ENCODE measurements at places on chromosomes 13 and 19. TPM values are rescaled to one million over a fixed set of nuclear protein-coding genes. Genes with fewer than 3 reads are reported as not detected.

- H3K36me3 ChIP-seq: no peaks in the 10 kb centered on the region
- peaks cover 59% of the 10 kb centered on the region for H3K27me3 ChIP-seq
- no peaks in the 10 kb centered on the region for H3K4me1 ChIP-seq
- no peak overlapping the region for H3K27ac ChIP-seq
- no peak for DNase-seq
- no peak overlapping the region for H3K4me3 ChIP-seq
Measured at GRCh38 chr19:50829801-50830200, 3.6 kb downstream of the KLK15 start.

DNA sequence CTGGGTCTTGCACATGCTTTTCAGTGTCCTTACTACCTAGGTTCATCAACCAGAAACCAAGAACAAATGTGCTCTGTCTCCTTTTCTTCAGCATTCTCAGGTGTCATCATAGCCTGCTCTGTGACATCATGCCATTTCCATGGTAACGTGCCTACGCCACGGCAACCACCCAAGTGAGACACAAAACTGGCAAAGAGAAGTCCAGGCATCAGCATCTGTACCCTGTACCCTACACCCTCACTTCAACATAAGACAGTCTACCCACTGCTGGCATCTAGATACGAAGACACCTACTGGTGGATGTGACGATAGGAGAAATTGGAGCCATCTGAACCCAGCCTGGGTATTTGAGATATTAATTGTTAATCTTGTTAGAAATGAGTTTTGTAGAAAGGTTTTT lies 13.3 kb downstream of the ZC3H4 start:
- H3K27ac ChIP-seq: no peak overlapping the region
- H3K27me3 ChIP-seq: no peaks in the 10 kb centered on the region
- no peak overlapping the region for H3K4me3 ChIP-seq
- peak; percentile 32 for DNase-seq
- peaks cover 16% of the 10 kb centered on the region for H3K36me3 ChIP-seq

DNA sequence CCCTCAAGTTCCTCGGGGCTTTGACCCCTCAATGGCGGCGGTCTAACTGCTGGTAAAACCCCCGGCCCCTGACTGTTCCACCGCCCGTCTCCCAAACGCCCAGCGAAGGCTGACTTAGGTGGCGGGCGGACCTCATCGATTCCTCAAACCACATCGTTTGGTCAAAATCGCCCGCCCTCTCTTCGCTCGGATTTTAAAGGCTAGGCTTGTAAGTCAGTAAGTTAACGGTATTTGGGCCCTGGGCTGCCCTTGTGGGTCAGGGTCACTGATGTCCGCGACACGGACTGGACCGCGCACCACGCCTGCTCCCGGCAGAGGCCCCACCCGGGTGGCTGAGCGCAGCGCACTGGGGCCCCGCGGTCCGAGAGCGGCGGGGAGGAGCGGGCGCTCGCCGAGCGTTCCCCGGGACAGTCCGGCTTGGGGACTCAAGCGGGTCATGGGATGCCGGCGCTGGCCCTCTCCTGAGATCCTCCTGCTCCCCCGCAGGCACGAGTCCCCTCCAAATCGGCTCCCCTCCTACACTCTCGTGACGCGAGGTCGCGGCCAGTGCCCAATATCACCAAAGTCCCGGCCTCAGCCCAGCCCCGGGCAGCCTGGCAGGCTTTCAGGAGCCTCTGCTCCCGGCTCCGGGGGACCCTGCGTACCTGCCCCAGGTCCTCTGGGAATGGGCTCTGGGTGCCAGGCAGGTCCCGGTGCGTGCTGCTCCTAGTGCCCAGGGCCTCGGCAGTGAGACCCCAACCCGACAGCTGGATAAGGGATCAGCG lies 1.0 kb downstream of the FLT1 start:
- no peak overlapping the region for H3K27ac ChIP-seq
- H3K4me3 ChIP-seq: peak overlapping the region; percentile 91
- H3K4me1 ChIP-seq: peaks cover 25% of the 10 kb centered on the region
- H3K36me3 ChIP-seq: no peaks in the 10 kb centered on the region

- no peak overlapping the region for H3K4me3 ChIP-seq
- H3K27me3 ChIP-seq: no peaks in the 10 kb centered on the region
- no peak for DNase-seq
- no peak overlapping the region for H3K27ac ChIP-seq
- peaks cover 38% of the 10 kb centered on the region for H3K36me3 ChIP-seq
Measured at GRCh38 chr13:113952151-113952982, 21.5 kb downstream of the C13orf46 start.

DNA sequence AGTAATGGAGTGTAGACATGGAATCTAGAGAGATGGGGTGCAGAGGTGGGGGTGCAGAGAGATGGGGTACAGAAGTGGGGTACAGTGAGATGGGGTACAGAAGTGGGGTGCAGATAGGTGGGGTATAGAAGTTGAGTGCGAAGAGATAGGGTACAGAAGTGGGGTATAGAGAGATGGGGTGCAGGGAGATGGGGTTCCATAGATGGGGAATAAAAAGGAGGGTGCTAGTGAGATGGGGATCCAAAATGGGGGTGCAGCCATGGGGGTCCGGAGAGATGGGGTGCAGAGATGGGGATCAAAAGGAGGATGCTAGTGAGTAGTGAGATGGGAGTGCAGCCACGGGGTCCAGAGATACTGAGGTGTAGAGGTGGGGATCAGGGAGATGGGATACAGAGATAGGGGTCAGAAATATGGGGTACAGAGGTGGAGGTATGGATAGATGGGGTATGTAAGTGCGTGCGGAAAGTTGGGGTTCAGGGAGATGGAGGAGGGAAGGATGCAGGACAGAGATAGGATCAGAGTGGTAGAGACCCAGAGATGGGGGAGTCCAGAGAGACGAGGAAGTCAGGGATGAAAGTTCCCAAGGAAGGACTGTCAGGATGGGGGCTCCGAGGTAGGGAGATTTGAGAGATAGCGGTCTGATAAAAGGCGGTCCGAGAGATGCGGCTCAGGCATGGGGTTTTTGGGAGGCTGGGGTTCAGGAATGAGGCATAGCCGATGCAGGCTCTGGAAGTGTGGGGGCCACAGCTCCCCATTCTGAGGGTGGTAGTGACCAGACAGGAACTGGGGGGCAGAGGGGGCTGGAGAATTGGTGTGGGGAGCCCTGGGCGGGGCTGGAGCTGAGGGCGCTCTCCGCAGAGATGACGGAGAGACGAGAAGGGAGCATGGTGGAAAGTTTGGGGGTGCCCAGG lies 3.4 kb downstream of the PALM3 start:
- no peaks in the 10 kb centered on the region for H3K36me3 ChIP-seq
- no peak overlapping the region for H3K27ac ChIP-seq
- H3K4me3 ChIP-seq: no peak overlapping the region
- H3K27me3 ChIP-seq: peaks cover 61% of the 10 kb centered on the region

GRCh38 chr19:37905946-37906868 lies at the start of gene WDR87:
WDR87 (minus strand) TSS chr19:37906594; CDS start chr19:37898239, 8,355 bp downstream.
- H3K4me1 ChIP-seq: peaks cover 23% of the 10 kb centered on the region
- H3K36me3 ChIP-seq: no peaks in the 10 kb centered on the region
- DNase-seq: peak; percentile 33
- peak within 1 kb of the TSS; percentile 91 for H3K4me3 ChIP-seq
- H3K27ac ChIP-seq: peak within 1 kb of the TSS; percentile 59

GRCh38 chr13:28426381-28426780 lies 68.5 kb downstream of the FLT1 start:
- no peak overlapping the region for H3K4me3 ChIP-seq
- H3K4me1 ChIP-seq: peaks cover 5% of the 10 kb centered on the region
- H3K27me3 ChIP-seq: no peaks in the 10 kb centered on the region
- H3K36me3 ChIP-seq: no peaks in the 10 kb centered on the region
- H3K27ac ChIP-seq: no peak overlapping the region
- DNase-seq: no peak

DNA sequence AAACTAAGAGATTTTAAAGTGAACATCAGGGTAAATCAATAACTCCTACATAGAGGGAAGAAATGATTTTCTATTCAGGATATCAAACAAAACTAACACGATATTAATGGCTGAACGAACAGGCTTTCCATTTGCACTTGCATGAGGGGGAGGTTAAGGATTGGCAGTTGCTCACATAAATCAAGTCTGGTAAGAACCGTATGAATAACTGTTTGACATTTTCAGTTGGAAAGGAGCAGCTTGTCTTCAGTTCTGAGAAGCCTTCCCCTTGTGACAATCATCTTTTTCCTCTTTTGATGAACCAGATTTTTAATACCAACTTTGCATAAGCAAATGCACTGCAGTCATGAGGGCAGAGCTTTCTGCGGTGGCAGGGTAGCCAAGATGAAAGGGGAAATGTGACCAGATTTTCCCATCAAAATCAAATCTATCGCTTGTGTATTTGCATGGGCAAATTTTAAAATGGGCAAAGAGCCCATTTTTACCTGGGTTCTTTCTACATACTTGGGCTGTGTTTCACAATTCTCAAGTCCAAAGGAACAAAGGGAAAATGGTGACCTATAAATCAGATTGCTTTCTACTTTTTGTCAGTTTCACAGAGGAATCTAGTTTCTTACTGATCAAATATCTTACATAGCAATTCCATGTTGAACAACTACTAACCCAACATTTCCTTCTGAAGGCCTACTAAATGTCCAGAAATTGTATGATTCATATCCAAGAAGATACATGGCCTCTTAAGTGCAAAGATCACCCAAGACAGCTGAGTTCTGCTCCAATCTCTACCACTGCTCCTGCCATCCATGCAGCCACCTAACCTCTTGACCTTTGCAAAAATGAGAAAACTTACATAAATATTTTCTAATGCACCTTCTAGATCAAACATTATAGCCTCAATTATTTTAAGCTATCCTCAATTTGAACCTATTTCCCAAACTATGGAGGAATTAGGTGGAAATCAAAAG lies 249.6 kb downstream of the OXGR1 start:
- H3K27me3 ChIP-seq: no peaks in the 10 kb centered on the region
- no peak for DNase-seq
- H3K4me1 ChIP-seq: no peaks in the 10 kb centered on the region
- H3K27ac ChIP-seq: no peak overlapping the region
- no peak overlapping the region for H3K4me3 ChIP-seq

DNA sequence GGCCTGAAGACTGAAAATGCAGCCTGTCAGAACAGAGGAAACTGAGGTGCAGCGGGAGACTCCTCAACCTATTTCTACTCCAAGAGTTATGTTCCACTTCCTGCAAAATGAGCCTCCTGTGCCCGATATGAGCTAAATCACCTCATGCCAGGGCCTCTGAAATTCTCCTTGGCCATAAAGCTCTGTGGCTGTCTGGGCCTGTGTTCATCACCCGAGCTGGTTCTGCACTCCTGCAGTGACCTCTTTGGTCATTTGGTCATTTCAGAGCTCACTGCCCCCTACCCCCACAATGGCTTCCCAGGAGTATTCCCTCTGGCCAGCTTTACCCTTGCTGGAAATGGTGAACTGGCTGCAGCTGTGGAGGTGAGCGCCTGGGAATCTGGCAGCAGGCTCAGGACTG lies 51.7 kb upstream of the SERPINE3 start:
- no peak overlapping the region for H3K27ac ChIP-seq
- DNase-seq: no peak
- H3K36me3 ChIP-seq: no peaks in the 10 kb centered on the region
- H3K27me3 ChIP-seq: no peaks in the 10 kb centered on the region
- H3K4me1 ChIP-seq: peaks cover 3% of the 10 kb centered on the region
- H3K4me3 ChIP-seq: no peak overlapping the region

DNA sequence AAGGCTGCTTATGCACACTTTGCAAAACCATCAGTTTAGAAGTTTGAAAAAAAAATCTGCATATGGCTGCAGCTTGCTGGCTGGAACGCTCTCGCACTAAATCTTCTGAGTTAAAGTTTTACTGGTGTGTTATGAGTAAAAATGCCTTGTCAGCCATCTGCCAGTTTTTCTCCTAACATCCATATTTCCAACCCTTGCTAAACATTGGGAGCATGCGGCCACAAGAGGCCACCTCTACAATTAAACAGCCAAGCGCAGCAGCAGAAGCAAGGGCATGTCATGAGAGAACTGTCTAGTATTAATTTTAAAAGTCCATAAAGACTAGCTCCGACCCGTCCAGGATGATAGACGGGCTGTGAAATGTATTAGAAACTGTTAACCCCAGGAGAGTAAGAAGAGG lies 248.3 kb downstream of the TSHZ3 start:
- no peaks in the 10 kb centered on the region for H3K4me1 ChIP-seq
- no peak for DNase-seq
- no peaks in the 10 kb centered on the region for H3K27me3 ChIP-seq
- H3K4me3 ChIP-seq: no peak overlapping the region
- no peaks in the 10 kb centered on the region for H3K36me3 ChIP-seq

- H3K27ac ChIP-seq: no peak overlapping the region
- H3K4me1 ChIP-seq: no peaks in the 10 kb centered on the region
- H3K4me3 ChIP-seq: no peak overlapping the region
Measured at GRCh38 chr13:57925250-57925649, 293.7 kb downstream of the PCDH17 start.

DNA sequence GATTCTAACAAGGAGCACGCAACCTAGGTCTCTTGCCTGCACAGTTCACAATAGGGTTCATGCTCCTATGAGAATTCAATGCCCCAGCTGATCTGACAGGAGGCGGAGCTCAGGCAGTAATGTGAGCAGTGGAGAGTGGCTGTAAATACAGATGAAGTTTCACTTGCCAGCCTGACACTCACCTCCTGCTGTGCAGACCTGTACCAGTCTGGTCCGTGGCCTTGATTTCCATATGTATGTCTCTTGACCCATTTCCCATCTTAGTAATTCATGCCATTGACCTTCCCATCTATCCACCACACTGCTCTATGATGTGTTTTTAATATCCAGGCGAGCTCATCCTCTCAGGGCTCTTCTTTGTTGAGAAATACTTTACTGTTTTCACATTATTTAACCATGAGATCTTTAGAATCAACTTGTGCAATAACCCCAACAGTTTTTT lies 95.2 kb downstream of the LRCH1 start:
- DNase-seq: no peak
- peaks cover 2% of the 10 kb centered on the region for H3K4me1 ChIP-seq
- H3K27me3 ChIP-seq: no peaks in the 10 kb centered on the region
- H3K36me3 ChIP-seq: no peaks in the 10 kb centered on the region

Gene NLRP9
- not detected for total RNA-seq

Gene KLK12
- not detected for total RNA-seq

Gene SLC10A2
- total RNA-seq: not detected

Gene CEACAM19
- 2.7 TPM for total RNA-seq

Gene ZNF816
- 23.4 TPM for total RNA-seq

Gene MBD3L3
- not detected for total RNA-seq

Gene F7
- 0.13 TPM for total RNA-seq

Gene ZIM2
- total RNA-seq: not detected

Gene TIMM13
- total RNA-seq: 50.9 TPM

Data from T-cell (primary cell).